ENCODE measurements at places on chromosomes 7 and 10. TPM values are rescaled to one million over a fixed set of nuclear protein-coding genes. Genes with fewer than 3 reads are reported as not detected.

Gene COL1A2
- 7,304 TPM for total RNA-seq

Gene GDF10
- total RNA-seq: not detected

Gene ARMS2
- not detected for total RNA-seq

Gene NODAL
- total RNA-seq: not detected

Gene STK17A
- 71.3 TPM for total RNA-seq

Gene FIS1
- total RNA-seq: 264 TPM

Gene C10orf105
- not detected for total RNA-seq

Gene PDZD7
- 1.5 TPM for total RNA-seq

Gene HMX2
- not detected for total RNA-seq

Gene NOM1
- total RNA-seq: 30.0 TPM

Gene IFIT1B
- total RNA-seq: not detected

Gene CHST3
- total RNA-seq: 35.0 TPM

Gene LYZL2
- total RNA-seq: not detected

Gene STK31
- total RNA-seq: not detected

Gene DHX32
- total RNA-seq: 42.0 TPM

Gene JAKMIP3
- total RNA-seq: 0.32 TPM

Gene NUB1
- total RNA-seq: 31.8 TPM

Gene PCGF6
- 8.9 TPM for total RNA-seq

Gene UPK3B
- not detected for total RNA-seq

Gene ZNF282
- 25.7 TPM for total RNA-seq

Gene OR2A7
- not detected for total RNA-seq

Gene COL28A1
- total RNA-seq: 0.32 TPM

Gene DPYSL4
- 6.3 TPM for total RNA-seq

Gene AGK
- 23.8 TPM for total RNA-seq

Gene TMEM229A
- total RNA-seq: not detected

Gene FKBP6
- total RNA-seq: not detected

Gene FAM25A
- not detected for total RNA-seq

Gene TEX47
- not detected for total RNA-seq

Gene OGDHL
- total RNA-seq: 0.14 TPM

Gene MOGAT3
- total RNA-seq: not detected

Gene CLCN1
- not detected for total RNA-seq

Gene SCART1
- total RNA-seq: 2.7 TPM

Gene ITGB8
- total RNA-seq: 12.6 TPM

Gene SLC18A2
- 0.05 TPM for total RNA-seq

Gene AKR1B1
- 58.2 TPM for total RNA-seq

Gene GAD2
- total RNA-seq: not detected

Gene MCM10
- total RNA-seq: 0.89 TPM

Gene GATA3
- not detected for total RNA-seq

Gene AUTS2
- 12.3 TPM for total RNA-seq

Gene STEAP1
- 12.5 TPM for total RNA-seq

Gene FAM13C
- 1.2 TPM for total RNA-seq

Gene NAT16
- not detected for total RNA-seq

Gene CCDC201
- not detected for total RNA-seq

Gene PIK3CG
- not detected for total RNA-seq

Gene SNCG
- total RNA-seq: 3.3 TPM

Gene FOXI2
- total RNA-seq: not detected

Gene FGF8
- not detected for total RNA-seq

Gene INTS15
- 8.9 TPM for total RNA-seq

Gene LHPP
- 17.5 TPM for total RNA-seq

Gene SPACDR
- 1.5 TPM for total RNA-seq

Gene PNLIPRP2
- not detected for total RNA-seq

Gene CTTNBP2
- 0.78 TPM for total RNA-seq

Gene PDK4
- under 0.01 TPM for total RNA-seq

All from smooth muscle cell of the umbilical artery (primary cell).